Naive thymus-derived CD8-positive, alpha-beta T cell (primary cell): ENCODE measurements at places on chromosomes 2 and 18. TPM values are rescaled to one million over a fixed set of nuclear protein-coding genes. Genes with fewer than 3 reads are reported as not detected.
A peak's percentile ranks its signal among the peaks of the same experiment; 100 is the strongest.

The WDR54 gene
- total RNA-seq = 28.9 TPM

The ZNF2 gene
- total RNA-seq = 4.7 TPM

The POTEI gene
- not detected for total RNA-seq

The FAM124B gene
- not detected for total RNA-seq

The KCNG3 gene
- total RNA-seq = not detected

The CFAP53 gene
- 1.2 TPM for total RNA-seq

The GPR39 gene
- total RNA-seq = not detected

The POMC gene
- 7.3 TPM for total RNA-seq

DNA sequence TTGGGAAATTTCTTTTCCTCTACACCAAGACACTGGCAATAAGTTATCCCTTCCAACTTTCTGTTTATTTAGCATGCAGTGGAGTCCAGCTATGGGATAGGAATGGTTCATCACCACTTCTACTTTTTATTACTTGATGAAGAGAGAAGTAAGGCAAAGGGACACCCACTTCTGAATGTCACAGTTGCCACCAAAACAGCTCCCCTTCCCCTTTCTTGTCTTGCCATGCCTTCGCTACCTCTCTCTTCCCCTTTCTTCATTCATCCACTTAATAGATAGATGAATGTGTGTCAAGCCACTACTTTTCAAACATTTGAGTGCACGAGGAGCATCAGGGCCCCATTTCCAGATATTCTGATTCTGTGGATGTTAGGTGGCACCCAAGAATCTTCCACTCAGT is 59.6 kb downstream of the KCTD18 start:
- DNase-seq = no peak
- no peaks in the 10 kb centered on the region for H3K36me3 ChIP-seq
- no peak overlapping the region for H3K4me3 ChIP-seq
- H3K27me3 ChIP-seq = no peaks in the 10 kb centered on the region
- no peak overlapping the region for H3K27ac ChIP-seq

- no peak overlapping the region for H3K4me3 ChIP-seq
- H3K27me3 ChIP-seq = no peaks in the 10 kb centered on the region
- no peaks in the 10 kb centered on the region for H3K4me1 ChIP-seq
- no peaks in the 10 kb centered on the region for H3K36me3 ChIP-seq
Observed at GRCh38 chr2:51256736-51257135, 224.8 kb upstream of the NRXN1 start.

GRCh38 chr2:46812361-46813019 is 103.1 kb downstream of the MCFD2 start:
- no peak overlapping the region for H3K4me3 ChIP-seq
- H3K27me3 ChIP-seq = peaks cover 9% of the 10 kb centered on the region
- no peaks in the 10 kb centered on the region for H3K4me1 ChIP-seq
- H3K27ac ChIP-seq = no peak overlapping the region
- no peak for DNase-seq

- peaks cover 3% of the 10 kb centered on the region for H3K4me1 ChIP-seq
- H3K27ac ChIP-seq = no peak overlapping the region
- H3K4me3 ChIP-seq = no peak overlapping the region
- no peaks in the 10 kb centered on the region for H3K36me3 ChIP-seq
- H3K27me3 ChIP-seq = no peaks in the 10 kb centered on the region
- DNase-seq = no peak
Observed at GRCh38 chr18:3148930-3149535, 70.7 kb downstream of the MYOM1 start.

DNA sequence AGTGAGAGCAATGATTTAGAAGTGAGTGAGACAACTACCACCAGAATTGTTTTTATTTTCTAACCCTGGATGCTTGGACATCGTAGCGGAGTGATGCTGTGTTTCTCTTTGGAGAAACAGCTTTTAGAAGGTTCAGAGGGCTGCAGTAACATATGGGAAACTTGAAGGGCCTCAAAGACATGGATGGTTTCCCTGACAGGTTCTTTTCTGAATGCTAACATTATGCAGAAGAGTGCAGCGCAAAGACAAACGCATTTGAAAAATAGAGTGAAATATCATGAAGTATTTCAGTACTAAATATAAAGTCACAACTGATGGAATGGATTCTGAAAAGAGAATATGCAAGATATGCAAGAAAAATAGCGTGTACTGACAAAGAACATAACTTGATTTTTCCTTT is 385.1 kb upstream of the DSEL start:
- no peaks in the 10 kb centered on the region for H3K36me3 ChIP-seq
- no peaks in the 10 kb centered on the region for H3K4me1 ChIP-seq
- H3K4me3 ChIP-seq = no peak overlapping the region
- DNase-seq = no peak
- H3K27me3 ChIP-seq = peaks cover 13% of the 10 kb centered on the region

GRCh38 chr18:67875944-67876343 is 359.4 kb upstream of the DSEL start:
- DNase-seq = no peak
- no peaks in the 10 kb centered on the region for H3K4me1 ChIP-seq
- H3K27ac ChIP-seq = no peak overlapping the region
- H3K27me3 ChIP-seq = no peaks in the 10 kb centered on the region
- H3K4me3 ChIP-seq = no peak overlapping the region
- no peaks in the 10 kb centered on the region for H3K36me3 ChIP-seq

DNA sequence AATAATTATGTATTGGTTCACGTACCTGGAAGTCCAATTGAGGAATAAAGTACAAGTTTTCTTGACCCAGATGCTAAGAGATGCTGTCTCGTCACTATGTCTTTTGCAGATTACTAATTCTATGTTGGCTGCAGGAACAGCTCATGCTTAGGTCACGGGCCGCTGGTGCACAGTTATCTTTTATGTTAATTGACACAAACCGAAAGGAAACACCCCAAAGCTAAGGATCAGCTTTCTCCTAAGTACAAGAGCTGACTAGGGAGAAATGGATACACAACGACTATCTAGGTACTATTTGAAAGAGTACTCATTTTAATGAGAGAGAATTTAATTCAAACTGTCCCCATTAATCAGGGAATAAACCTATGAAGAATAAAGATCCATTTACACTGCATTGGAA is 217.7 kb upstream of the SLC35G4 start:
- H3K27ac ChIP-seq = no peak overlapping the region
- H3K4me3 ChIP-seq = no peak overlapping the region
- H3K36me3 ChIP-seq = no peaks in the 10 kb centered on the region
- no peaks in the 10 kb centered on the region for H3K27me3 ChIP-seq
- DNase-seq = no peak

GRCh38 chr2:96626553-96626942 is 11.6 kb downstream of the KANSL3 start:
- no peak for DNase-seq
- H3K4me1 ChIP-seq = peaks cover 29% of the 10 kb centered on the region
- no peak overlapping the region for H3K4me3 ChIP-seq
- H3K36me3 ChIP-seq = peaks cover 9% of the 10 kb centered on the region
- H3K27ac ChIP-seq = no peak overlapping the region

DNA sequence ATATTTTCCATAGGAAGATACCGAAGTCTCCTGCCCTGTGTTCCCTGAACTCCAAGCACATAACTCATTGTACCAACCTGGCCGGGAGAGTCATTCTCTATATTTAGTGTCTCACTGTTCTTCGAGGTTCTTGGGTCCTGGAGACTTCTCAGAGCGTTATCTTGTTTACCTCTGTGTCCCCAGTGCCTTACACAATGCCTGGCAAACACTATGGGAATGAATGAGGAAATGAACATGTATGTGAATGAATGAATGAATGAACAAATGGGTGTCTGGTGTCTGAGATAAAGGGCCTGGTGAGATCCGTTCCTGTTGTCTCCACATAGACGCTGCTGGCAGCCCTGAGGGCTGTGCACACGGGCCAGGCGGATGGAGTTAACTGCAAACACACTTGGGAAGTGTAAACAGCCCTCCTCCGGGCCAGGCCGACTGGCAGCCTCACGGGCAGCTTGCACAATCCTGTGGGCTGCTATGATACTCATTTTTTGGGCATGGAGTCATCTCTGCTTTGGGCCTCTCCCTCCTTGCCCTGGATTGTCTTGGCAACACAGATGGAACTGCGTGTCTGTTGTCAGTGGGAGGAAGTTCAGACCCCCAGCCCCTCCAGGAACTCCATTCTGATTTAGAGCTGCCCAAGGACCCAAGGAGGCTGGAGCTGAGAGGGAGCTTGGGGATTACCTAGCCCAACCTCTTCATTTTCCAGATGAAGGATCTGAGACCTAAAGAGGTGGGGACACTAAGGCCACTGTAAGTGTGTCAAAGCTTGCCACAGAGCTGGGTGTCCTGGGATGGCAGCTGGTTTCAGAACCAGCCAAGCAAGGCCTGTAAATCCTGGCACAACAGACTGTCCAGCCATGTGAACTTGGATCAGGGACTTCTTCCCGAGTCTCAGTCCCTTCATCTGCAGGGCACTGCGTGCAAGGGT is 124.4 kb downstream of the INHBB start:
- no peak overlapping the region for H3K4me3 ChIP-seq
- peaks cover 1% of the 10 kb centered on the region for H3K4me1 ChIP-seq
- H3K36me3 ChIP-seq = no peaks in the 10 kb centered on the region
- peaks cover 10% of the 10 kb centered on the region for H3K27me3 ChIP-seq

GRCh38 chr2:202529389-202529788 is 105.4 kb upstream of the FAM117B start:
- peaks cover 5% of the 10 kb centered on the region for H3K36me3 ChIP-seq
- H3K4me1 ChIP-seq = peaks cover 26% of the 10 kb centered on the region
- no peaks in the 10 kb centered on the region for H3K27me3 ChIP-seq
- H3K27ac ChIP-seq = peak overlapping the region; percentile 87

DNA sequence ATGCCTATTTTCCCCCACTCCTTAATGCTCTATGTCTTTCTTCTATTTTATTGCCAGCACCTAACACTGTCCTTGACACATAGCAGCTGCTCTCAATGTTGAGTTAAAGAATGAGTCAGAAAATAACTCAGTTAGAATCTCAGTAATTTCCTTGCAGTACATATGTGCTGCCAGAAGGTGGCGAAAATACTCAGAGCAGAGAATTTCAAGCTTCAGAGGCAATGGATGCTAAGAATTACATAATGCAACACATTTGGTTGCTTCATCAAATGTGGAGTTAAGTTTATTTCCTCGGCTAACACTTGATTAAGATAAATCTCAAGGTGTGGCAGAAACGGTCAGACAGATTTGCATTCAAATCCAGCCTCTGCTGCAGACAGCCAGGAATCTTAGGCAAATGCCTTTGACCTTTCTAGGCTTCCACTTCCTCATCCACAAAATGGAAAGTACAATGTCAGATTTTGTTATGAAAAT is 105.6 kb downstream of the VSNL1 start:
- H3K36me3 ChIP-seq = no peaks in the 10 kb centered on the region
- peak; percentile 45 for DNase-seq
- no peak overlapping the region for H3K4me3 ChIP-seq
- peaks cover 8% of the 10 kb centered on the region for H3K4me1 ChIP-seq

- no peaks in the 10 kb centered on the region for H3K36me3 ChIP-seq
- no peaks in the 10 kb centered on the region for H3K4me1 ChIP-seq
- DNase-seq = no peak
- no peak overlapping the region for H3K27ac ChIP-seq
Observed at GRCh38 chr2:99609851-99610381, 120.1 kb upstream of the REV1 start.

- H3K27me3 ChIP-seq = no peaks in the 10 kb centered on the region
- peak overlapping the region; percentile 90 for H3K27ac ChIP-seq
- H3K4me3 ChIP-seq = peak overlapping the region; percentile 51
- DNase-seq = peak; percentile 44
- H3K36me3 ChIP-seq = peaks cover 25% of the 10 kb centered on the region
- peaks cover 18% of the 10 kb centered on the region for H3K4me1 ChIP-seq
Observed at GRCh38 chr18:35122586-35123224, 81.5 kb downstream of the MAPRE2 start.

DNA sequence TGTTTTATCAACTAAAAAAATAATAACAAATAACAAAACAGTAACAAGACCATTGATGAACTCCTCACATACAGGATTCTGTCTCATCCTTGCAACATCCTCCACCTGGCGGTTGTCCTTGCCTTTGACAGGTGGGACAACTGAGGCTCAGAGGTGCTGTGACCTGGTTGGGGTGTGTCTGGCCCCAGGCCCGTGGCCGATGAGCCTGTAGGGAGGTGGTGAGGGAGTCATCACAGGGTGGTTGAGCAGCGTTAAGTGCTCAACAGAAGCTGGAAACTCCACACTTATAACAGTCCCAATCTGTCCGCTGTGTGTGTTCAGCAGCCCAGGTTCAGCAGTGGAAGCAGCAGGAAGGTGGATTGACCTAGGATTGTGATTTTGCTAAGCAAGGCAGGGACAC is 131.6 kb upstream of the RAB12 start:
- no peaks in the 10 kb centered on the region for H3K4me1 ChIP-seq
- no peak overlapping the region for H3K27ac ChIP-seq
- no peaks in the 10 kb centered on the region for H3K36me3 ChIP-seq
- H3K4me3 ChIP-seq = no peak overlapping the region
- DNase-seq = no peak
- H3K27me3 ChIP-seq = peaks cover 5% of the 10 kb centered on the region

GRCh38 chr2:37602040-37602439 is 69.4 kb downstream of the CDC42EP3 start:
- no peaks in the 10 kb centered on the region for H3K27me3 ChIP-seq

DNA sequence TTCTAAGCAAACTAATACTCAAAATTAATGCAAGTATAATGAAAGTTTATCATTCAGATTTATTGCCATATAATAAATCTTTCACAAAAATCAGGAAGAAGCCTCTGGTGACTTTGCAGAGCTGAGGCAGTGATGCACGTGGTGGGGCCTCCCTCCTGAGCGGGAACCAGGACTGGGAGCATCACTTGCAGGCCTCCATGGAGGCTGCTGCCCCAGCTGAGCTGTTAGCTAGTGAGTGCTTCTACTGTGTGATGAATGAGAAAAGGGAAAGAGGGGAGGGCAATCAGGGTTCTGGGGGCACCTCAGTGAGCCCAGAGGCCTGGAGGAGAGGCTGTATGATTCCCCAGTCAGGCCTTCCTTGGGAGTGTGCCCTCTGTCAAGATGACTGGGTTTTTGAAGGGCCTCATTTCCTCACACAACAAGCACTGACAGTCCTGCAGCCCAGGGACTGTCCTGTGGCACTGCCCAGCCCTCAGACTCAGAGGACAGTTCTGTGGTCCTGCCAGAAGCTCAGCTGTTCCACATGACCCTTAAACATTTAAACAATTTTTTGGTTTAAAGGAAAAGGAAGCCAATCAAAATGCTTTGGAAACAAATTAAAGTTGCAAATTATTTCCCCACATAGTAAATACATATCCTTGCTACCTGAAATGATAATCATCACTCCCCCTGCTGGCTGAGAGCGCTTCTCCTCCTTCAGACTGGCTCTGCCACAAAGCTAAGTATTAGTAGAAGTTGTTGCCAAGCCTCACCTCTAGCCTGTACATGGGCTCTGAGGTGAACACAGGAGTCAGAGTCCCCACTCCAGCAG is 90.9 kb upstream of the SMAD7 start:
- no peak overlapping the region for H3K27ac ChIP-seq
- H3K4me3 ChIP-seq = no peak overlapping the region
- no peaks in the 10 kb centered on the region for H3K27me3 ChIP-seq
- peaks cover 69% of the 10 kb centered on the region for H3K36me3 ChIP-seq

GRCh38 chr2:23387221-23387550 is 2.2 kb downstream of the KLHL29 start:
- no peak for DNase-seq
- no peak overlapping the region for H3K27ac ChIP-seq
- no peaks in the 10 kb centered on the region for H3K36me3 ChIP-seq
- H3K27me3 ChIP-seq = peaks cover 56% of the 10 kb centered on the region
